Ureter (tissue), 1 donor: ENCODE measurements at places on chromosomes 5 and 9. TPM values are rescaled to one million over a fixed set of nuclear protein-coding genes. Genes with fewer than 3 reads are reported as not detected.
A peak's percentile ranks its signal among the peaks of the same experiment; 100 is the strongest.

- peak; percentile 87 for DNase-seq
Measured at GRCh38 chr5:173764332-173765028, 123.7 kb upstream of the CPEB4 start.

ANKRD31 gene
- 1.0 TPM for total RNA-seq

DNA sequence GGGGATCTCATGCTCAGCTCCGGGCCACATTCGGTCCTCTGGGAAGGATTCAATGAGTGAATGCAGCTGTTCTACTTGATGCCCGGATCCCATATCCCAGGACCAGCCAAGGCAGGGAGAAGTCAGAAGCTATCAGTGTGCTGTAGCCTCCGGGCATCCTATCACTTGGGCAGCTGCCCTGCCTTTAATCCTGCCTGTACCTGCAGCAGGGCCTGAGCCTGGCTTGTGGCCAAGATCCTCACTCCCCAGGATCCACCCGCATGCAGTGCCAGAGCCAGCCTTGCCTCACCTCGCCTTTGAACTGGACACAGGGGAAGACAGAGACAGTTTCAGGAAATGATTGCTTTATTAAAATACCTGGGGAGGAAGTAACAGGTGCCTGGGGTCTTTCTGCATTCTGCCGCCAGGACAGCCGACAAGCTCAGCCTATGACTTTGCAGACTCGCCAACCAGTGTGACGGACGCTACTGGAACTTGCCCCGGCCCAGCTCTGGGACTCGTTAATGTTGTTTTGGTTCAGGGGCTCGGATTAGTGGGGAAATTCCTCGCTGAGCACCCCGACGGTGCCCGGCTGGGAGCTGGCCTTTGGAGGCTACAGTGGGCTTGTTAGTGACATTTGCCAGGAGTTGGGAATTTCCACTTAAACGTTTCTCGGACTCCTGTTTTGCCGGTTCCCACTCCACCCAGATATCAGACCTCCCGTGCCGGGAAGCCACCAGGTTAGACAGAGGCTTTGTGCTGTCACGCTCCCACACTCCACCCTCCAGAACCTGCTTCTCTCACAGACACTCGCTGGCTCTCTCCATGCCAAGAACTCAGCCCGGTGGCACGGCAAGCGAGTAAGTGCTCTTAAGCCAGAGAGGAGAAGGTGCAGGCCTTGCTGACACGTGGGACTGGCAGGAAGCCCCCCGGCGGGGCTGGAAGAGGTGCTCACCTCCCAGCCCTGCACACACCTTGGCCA, 721 bp downstream of the PTGES start:
- DNase-seq, result peak; percentile 86

DNA sequence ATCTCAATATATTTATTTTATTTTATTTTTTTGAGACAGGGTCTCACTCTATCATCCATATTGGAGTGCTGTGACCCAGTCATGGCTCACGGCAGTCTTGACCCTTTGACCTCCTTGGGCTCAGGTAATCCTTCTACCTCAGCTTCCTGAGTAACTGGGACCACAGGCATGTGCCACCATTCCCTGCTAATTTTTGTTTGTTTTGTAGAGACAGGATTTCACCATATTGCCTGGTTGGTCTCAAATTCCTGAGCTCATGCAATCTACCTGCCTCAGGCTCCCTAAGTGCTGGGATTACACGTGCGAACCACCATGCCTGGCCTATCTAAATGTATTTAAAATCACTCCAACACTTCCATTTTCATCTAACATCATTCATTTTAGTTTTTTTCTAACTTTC, 190.5 kb upstream of the CHD1 start:
- no peak for DNase-seq

DNA sequence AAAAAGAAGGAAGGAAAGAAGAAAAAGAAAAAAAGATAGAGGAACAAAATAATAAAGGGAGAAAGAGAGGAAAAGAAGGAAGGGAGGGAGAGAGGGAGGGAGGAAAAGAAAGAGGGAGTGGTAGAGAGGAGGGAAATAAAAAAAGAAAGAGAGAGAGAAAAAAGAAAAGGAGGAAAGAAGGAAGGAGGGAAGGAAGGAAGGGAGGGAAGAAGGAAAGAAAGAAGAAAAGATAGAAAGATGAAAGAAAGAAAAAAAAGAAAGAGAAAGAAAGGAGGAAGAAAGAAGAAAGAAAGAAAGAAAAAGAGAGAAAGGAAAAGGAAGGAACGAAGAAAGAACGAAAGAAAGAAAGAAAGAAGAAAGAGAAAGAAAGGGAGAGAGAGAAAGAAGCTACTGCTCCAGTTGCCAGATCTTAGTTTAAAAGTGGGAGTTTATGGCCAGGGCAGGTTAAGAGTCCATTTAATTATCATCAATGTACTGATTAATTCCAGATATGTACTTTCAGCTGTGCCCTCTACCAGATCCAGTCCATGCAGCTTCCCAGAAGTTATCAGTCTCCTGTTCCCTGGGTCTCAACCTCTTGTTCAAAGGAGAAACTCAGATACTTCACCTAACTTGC, 1378.5 kb upstream of the NUDT12 start:
- DNase-seq, result no peak

NRG2 gene
- total RNA-seq, result 13.9 TPM

DNA sequence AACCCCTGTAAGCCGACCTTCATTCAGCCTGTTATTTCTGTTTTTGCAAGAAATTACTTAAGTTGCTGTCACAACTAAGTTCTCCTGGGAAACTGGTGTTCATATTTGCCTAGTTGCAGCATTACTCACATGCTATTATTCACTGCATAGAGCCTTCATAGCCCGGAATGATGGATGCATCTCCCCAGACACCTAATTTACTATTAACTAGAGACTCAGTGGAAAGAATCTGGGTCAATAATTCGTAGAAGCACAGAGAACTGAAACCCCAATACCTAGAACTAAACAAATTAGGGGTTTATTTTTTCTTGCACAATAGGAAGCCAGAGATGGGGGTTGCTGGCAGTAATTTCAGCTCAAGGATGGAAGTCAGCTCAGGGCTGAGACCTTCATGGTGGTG, 45.7 kb upstream of the FAM170A start:
- DNase-seq, result no peak

- DNase-seq, result no peak
Measured at GRCh38 chr5:64872044-64872443, 103.3 kb downstream of the CWC27 start.

OCLN gene
- 52.8 TPM for total RNA-seq

- DNase-seq, result peak; percentile 67
Measured at GRCh38 chr9:14428781-14429230, 114.9 kb upstream of the NFIB start.

PCDHGB2 gene
- 4.3 TPM for total RNA-seq

- no peak for DNase-seq
Measured at GRCh38 chr5:42059778-42060464, 134.8 kb downstream of the FBXO4 start.

RASEF gene
- 33.7 TPM for total RNA-seq

DNA sequence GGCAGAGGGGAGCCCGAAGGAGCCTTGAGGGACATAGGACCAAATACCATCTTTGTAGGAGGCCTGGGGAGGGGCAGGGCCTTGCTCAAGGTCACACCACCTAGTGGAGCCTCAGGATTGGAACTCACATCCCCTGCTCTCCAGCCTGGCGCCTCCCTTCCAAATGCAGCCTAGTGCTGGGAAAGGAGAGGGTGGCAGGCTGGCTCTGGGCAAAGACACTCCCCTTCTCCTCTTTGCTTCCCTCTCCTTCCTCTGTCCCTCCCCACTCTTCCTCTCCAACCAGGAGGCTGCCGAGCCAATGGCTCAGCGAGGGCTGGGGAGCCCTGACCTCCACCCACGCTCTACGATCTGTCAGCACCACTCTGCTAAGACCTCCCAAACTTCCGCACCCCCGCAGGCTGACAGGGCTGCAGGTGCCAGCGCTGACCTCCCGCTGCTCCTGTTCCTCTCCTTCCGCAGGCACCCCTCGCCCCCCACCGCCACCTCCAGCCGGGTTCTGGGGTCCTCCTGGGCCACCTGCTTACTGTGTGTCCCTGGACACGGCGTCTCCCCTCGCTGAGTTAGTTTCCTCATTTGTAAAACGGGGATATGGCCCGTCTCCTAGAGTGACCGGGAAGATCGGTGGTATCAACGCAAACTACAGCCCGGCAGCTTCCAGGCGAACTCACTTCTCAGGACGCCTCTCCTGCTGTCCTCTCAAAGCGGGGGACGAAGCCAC, 52.9 kb downstream of the C9orf50 start:
- no peak for DNase-seq

DNA sequence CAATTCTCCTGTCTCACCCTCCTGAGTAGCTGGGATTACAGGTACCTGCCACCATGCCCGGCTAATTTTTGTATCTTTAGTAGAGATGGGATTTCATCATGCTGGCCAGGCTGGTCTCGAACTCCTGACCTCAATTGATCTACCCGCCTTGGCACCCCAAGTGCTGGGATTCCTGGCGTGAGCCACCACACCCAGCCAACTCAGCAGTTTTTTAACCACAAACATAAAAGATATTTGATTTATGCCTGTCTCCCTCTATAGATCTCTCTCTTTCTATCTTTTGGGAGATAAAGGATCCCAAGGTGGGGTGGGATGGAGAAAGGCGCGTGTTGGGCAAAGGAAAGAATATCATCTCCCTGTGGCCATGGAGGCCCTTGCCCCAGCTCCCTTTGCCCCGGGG, 26.8 kb downstream of the NR4A3 start:
- no peak for DNase-seq

DNA sequence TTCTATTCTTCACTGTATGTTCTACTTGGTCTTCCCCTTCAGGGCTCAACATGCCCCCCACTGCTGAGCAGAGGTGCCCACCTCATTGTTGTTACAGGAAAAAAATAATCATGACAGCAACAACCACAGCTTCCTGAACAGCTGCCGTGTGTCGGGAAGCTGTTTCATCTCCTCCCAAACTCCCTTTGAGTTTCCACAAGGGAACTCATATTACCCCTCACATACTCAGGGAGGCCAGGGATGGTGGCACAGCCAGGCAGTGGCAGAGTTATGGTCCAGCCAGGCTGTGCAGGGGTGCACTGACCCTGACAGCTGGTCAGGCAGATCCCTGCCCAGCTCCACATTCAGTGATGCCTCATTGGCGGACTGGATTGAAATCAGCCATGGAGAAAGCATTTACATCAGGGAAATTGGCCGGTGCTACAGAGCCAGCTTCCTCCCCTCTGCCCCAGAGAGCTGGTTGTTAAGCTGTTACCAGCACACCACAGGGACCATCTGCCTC, 37.3 kb downstream of the SARDH start:
- no peak for DNase-seq

FANCG gene
- total RNA-seq, result 19.3 TPM

GRCh38 chr9:124392871-124393460, 22.3 kb downstream of the PSMB7 start:
- no peak for DNase-seq
